ENCODE measurements at places on chromosomes 1 and 21. TPM values are rescaled to one million over a fixed set of nuclear protein-coding genes. Genes with fewer than 3 reads are reported as not detected.

Gene ACTL8
- total RNA-seq: not detected

Gene PRDM16
- not detected for total RNA-seq

Gene PCP4
- not detected for total RNA-seq

Gene S100A16
- 751 TPM for total RNA-seq

Gene FAM167B
- total RNA-seq: 20.3 TPM

Gene PLA2G2C
- total RNA-seq: not detected

Gene RXRG
- total RNA-seq: not detected

Gene SLC41A1
- total RNA-seq: 10.5 TPM

Gene AUNIP
- 2.5 TPM for total RNA-seq

Gene RGS18
- not detected for total RNA-seq

Gene IL20
- not detected for total RNA-seq

Gene GJA9
- total RNA-seq: not detected

Gene COL18A1
- 404 TPM for total RNA-seq

Gene BTBD8
- 2.1 TPM for total RNA-seq

Gene CDC42BPA
- total RNA-seq: 35.7 TPM

Gene ADGRL4
- total RNA-seq: 166 TPM

Gene AGBL4
- not detected for total RNA-seq

Measured in mammary microvascular endothelial cell (primary cell).